Foreskin keratinocyte (primary cell): ENCODE measurements at places on chromosomes 2 and 18. TPM values are rescaled to one million over a fixed set of nuclear protein-coding genes. Genes with fewer than 3 reads are reported as not detected.

DNA sequence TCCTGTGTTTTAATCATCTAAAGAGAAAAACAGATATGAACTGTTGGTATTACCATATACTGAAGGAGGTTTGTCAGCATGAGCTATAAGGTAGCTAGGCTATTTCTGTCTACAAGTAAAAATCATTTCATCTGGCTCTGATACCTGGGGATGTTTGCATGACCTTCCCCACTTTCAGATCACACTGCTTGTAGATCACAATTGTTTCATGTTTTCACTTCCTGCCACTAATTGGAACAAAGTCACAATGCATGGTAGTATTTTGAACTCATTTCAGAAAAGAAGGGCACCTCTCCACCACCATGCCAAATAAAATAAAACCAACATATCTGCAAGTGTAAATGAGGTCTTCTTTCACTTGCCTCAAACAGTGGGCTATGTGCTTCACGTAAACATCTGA, 37.8 kb downstream of the NYAP2 start:
- DNase-seq: no peak

DNA sequence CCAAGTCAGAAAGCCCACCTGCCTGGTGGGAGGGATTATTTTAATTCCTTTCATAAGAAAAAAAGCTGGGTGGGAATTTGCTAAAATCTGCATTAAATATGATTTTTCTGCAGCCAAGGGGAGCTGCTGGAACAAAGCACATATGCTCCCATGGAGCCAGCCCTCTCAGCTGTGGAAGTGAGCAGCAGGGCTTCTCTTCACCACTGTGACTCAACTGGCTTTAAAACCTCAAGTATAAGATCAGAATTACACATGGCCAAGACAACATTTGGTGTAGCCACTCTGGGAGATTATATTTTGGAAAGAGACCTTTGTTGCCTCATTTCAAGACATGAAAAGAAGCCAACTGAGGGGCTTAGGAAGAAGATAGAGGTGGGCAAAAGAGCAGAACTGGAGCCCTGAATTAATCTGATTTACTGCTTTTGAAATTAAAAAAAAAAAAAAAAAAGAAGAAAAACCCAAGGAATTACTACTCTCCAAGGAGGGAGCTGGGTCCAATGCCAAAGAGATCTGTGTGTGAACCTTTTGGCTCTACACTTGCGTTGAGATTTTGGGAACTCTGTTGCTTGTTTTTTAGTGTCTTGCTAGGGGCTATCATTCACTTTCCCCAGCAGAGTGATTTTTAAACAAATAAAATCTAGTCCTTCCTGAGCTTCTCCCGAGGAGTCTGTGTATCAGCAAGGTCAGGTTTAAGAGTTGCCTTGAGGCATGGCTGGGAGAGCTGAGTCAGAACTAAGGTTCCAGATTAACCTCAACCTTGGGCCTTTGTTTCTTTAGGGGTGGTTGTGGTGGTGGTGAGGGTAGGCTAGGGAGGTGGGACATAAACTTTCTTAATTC, 6.0 kb downstream of the LHCGR start:
- DNase-seq: no peak

DNA sequence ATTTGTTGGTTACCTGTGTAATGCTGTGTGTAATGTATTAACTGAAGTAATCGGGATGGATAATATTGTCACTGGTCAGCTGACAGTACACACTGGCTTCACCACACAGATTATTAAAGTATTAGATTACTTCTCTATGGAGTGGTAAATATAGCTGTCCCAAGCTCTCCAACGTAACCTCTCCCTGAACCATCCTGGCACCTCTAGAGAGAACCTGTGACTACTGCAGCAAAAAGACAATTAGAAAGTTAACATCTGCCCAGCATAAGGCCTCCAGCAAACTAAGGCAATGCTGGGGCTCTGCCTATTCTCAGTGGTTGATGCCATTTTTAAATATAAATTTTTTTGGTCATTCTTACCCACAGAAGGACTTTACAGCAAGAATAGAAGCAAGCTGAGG, 351.3 kb downstream of the GPD2 start:
- DNase-seq: no peak

DNA sequence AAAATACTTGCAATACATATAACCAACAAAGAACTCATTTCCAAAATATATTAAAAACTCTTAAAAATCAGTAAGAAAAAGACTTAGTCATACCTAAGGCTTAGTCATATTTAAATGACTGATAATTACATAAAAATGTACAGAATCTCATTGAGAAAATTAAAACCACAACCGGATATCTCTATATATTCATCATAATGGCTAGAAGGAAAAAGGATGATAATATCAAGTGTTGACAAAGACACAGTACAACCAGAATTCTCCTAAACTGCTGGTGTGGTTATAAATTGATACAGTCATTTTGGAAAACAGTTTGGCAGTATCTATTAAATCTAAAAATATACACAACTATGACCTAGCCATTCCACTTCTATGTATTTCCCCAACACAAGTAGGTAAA, 27.1 kb upstream of the IHH start:
- no peak for DNase-seq

DNA sequence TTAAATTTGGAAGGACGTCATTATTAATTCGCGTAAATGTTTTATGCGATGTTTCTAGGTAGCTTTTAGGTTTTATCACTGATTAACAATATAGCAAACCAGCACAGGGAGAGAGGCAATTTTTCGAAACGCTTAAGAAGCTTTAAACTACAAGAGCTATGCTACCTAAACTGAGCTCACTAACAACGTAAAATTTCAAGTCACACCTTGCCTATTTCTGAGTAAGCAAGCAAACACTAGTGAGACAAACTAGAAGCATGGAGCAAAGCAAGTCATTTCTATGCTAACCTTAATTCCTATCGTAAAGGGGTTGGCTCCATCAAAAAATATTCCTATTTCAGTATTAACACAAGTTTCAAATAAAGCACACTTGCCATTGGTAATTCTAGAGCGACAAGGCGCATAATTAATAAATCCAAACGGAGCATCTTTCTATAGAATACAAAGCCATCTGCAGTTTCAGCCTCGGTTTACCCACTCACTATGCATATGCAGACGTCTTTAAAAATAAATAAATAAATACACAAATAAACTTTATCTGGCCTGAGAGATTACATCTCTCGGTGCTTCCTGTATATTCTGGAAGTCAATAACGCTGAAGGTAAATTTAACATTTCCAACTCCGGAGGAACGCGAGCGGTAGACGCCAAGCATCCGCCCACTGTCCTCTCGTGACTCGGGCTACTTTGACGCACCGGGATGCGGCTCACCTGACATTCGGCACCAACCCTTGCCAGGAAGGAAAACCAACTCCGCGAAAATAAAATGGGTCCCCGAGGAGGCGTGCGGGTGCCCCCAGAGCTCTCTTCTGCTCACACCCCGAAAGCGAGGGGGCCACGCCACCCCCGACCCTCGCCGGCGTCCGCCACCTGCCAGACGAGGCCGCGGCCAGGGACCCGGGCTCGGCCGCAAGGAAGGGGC, 947 bp downstream of the ITSN2 start:
- peak; percentile 50 for DNase-seq

DNA sequence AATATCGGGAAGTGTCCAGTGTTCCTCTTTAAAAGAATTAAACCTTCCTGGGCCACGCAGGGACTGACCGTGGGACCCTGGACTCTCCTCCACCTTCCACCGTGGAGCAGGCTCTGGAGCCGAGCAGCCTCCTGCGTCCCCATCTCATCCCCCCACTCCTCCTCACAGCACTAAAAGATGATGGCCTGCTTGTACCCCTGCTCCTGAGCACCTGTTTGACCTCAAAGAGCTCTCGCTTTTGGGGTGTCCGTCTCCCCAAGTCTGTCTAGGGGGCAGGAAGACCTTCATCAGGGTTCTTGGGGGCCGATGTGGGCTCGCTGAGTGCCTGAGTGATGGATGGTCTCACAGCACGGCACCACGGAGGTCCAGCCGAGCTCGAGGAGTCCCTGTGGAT, 1.2 kb upstream of the SDC1 start:
- no peak for DNase-seq

The FOXD4L1 gene
- polyA plus RNA-seq: 0.02 TPM in 2 replicates
